ENCODE measurements at places on chromosomes 7 and 10.
A peak's percentile ranks its signal among the peaks of the same experiment; 100 is the strongest.

DNA sequence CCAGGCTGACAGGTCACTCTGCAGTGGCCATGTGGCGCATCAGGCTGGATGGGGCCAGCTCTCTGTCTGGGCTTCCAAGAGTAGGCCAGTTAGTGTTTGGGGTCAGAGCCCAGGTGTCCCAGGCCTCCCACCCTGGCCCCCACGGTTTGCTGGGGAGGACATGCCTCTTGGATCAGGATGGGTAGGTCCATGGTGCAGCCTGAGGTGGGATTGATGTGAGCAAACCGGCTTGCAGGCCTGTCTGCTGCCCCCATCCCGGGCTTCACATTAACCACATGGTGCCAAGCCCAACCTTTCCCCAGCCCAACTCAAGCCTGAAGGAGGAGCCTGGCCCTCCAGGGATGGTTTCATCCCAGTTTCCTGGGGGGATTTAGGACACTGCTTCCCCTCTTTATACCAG is 39.2 kb downstream of the LDB3 start:
- DNase-seq, result no peak

- DNase-seq, result no peak
These were observed 23.0 kb downstream of the ASB15 start for GRCh38 chr7:123624527-123625183.

- DNase-seq, result no peak
These were observed 1007.6 kb downstream of the ANKRD7 start for GRCh38 chr7:119232091-119232490.

GRCh38 chr10:50552771-50553535 is 70.8 kb downstream of the SGMS1 start:
- no peak for DNase-seq

DNA sequence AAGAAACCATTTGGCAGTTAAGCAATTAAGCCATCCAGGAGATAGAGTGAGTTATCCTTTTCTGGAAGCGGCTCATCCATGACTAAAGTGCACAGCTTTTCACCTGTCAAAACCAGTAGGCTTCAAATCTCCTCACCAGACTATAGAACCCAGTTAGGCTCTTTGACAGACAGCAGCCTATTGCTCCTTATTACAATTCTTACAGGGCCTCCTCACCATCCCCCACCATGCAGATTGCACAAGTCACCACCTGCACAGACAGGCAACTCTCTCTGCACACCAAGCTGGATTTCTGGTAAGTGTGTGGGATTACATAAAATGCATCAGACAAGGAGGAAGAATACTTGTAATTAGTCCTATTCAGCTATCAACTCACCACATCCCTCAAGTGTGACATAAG is 301.6 kb downstream of the SNX13 start:
- peak; percentile 70 for DNase-seq

- DNase-seq, result peak; percentile 81
These were observed 155.5 kb downstream of the COBL start for GRCh38 chr7:51160990-51161615.

DNA sequence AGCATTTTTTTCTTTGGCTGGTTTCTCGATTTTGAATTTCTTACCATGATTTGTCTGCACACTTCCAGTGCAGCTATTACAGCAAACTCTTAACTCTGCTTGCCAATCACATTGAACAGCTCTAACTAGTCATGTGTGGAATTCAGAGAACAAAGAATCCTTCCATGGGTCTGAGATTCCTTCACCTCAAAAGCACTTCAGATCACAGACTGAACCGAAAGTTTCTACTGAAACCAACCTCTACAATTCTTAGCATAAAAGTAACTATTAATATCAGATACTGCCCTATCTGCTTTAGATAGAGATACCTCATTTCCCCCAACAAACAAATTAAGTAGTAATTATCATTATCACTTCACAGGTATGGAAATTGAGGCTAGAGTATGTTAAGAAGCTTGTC is 56.5 kb upstream of the SP4 start:
- no peak for DNase-seq

GRCh38 chr7:21184942-21185652 is 242.8 kb upstream of the SP4 start:
- no peak for DNase-seq

DNA sequence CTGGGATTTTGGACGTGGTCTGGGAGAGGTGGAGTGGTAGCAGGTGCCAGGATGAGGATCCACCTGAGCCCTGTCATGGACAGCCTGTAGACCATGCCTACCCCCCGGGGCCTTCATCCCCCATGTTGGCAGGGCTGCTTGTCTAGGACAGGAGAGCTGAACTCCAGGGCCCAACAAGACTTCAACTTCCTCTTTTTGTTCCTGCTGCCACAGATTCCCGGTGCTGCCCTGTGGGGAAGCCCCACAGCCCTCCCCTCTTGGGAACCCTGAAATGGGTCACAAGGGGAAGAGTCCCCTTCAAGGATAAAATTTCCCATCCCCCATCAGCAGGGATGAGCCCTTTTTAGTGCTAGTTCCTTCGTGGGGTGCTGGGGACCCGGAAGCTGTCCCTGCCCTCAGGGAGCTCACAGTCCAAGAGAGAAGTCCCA is 1.3 kb upstream of the CUEDC2 start:
- DNase-seq, result no peak

- DNase-seq, result peak; percentile 28
These were observed 52.3 kb upstream of the DGKI start for GRCh38 chr7:137898839-137899721.

GRCh38 chr7:8357536-8357935 is 75.9 kb upstream of the NXPH1 start:
- no peak for DNase-seq

- DNase-seq, result no peak
These were observed 219.1 kb downstream of the GFRA1 start for GRCh38 chr10:116053910-116054309.

DNA sequence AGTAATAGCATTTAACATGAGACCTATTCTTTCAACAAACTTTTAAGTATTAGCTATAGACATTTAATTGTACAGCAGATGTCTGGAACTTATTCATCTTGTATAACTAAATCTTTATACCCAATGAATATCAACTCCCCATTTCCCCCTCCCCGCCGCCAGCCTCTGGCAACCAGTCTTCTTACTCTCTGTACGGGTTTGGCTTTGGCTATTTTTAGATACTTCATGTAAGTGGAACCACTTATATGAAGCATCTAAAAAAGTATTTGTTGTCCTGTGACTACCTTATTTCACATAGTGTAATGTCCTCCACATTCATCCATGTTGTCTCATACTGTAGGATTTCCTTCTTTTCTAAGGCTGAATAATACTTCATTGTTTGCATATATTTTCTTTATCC is 60.8 kb downstream of the RAB18 start:
- no peak for DNase-seq

DNA sequence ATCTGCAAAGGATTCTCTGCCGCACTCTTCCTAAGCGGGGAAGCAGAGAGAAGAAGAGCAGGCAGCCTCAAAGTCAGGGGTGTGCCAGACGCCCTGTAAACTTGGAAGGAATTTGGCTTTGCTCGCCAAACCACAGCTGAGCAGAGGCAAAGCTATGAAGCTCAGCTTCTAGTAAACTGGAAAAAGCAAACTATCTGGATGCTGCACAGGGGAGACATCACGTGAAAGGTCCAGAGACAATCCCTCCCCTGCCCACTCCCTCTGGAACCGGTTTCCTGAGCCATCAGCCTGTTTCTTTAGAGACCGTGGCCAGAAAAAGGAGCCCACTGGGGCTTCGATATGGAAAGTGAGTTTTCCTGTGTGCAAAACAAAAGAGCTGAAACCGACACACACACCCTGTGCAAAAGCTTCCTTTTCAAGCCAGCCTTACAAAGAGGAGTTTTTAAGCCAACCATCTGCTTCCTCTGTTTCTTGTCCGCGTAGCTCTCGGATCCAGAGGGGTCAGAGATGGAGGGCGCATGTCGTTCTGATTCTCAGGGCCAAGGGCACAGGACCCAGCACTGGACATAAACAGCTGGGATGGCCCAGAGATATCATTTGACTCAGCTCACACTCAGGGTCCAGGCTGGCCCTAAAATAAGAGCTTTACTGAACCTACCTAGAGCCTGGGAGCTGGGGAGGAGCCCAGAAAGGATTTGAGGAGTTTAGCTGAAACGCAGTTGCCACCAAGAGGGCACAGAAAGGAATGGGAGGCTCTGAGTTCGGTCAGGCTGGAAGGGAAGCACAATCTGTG is 58.2 kb upstream of the DNAAF5 start:
- no peak for DNase-seq

- DNase-seq, result no peak
These were observed 313.0 kb upstream of the NPVF start for GRCh38 chr7:25541094-25541821.

DNA sequence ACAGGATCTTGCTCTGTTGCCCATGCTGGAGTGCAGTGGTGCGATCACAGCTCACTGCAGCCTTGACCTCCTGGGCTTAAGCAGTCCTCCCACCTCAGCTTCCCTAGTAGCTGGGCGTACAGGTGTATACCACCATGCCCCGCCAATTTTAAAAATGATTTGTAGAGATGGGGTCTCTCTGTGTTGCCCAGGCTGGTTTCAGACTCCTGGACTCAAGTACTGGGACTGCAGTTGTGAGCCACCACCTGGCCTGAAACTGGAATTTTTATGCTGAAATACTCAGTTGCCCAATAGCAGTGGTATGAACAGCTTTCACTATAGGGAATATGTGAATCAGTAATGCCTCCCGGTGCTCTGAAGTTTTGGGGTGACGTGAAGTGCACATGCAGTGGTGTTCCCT is 7.6 kb downstream of the ZRANB1 start:
- DNase-seq, result no peak

DNA sequence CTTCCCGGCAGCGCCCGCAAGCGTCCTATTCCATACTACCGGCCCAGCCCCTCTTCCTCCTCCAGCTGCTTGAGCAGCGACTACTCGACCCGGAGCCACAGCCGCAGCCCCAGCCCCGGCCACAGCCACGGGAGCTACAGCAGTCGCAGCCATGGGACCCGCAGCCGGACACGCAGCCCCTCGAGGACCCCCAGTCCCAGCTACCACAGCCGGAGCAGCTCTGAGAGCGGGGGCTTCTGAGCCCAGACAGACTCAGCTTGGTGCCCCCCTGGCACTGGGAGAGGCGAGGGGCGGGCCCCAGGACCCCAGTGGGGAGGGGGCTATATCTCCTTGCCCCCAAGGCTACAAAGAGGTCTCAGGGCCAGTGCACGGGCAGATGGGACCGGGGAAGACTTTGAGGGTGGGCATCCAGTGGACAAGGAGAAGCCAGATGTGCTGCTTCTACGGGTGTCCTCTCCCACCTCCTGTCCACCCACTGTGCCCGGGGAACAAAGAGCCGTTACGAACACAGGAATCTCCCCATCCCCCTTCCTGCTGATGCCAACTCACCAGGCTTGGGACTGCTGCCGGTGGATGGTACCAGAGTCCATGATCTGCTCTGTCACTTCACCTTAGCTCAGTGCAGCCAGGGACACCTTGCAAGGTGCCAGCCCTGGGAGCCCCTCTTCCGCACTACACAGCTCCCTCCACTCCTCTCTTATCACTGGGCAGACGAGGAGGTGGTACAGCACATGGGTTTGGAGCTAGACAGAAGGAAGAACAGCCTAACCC is 16.7 kb upstream of the HSPB1 start:
- no peak for DNase-seq

DNA sequence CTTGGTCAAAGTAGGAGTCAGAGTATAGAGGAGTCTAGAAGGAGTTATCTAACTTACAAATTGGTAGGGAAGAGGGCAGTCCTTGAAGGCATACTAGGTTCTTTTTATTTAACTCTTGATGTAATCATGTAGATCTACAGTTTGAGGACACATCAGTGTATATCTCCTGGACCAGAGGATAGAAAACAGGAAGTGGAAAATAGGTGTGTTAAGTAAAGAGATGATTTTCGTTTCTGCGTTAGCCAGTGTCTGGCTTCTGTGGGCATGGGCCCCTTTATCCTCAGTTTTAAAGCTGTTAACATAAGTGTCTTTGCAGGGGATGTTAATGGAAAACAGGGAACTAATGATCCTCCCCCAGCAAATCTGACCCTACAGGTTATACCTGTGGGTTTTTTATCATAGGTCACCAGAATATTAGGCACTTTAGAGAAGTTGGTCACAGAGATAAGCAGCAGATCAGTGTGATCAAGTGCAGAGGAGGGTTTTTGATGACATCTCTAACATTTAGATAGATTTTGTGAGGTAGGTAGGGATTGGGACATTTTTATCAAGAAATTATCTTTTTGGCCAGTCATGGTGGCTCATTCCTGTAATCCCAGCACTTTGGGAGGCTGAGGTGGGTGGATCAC is 58.6 kb upstream of the PRSS1 start:
- DNase-seq, result no peak

DNA sequence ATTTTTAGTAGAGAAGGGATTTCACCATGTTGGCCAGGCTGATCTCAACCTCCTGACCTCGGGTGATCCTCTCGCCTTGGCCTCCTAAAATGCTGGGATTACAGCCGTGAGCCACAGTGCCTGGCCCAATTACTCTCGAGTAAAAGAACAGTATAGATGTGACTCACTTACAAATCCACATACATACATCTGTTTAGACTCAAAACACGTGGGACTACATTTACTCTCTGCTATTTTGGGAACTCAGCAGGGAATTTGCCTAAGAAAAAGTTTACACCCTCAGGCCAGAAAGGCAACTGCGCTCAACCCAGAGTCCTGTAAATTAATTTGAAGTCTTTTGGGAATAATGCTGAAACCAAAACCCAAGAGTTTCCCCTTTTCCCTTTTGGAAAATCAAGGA is 289.7 kb downstream of the KLF6 start:
- DNase-seq, result no peak

DNA sequence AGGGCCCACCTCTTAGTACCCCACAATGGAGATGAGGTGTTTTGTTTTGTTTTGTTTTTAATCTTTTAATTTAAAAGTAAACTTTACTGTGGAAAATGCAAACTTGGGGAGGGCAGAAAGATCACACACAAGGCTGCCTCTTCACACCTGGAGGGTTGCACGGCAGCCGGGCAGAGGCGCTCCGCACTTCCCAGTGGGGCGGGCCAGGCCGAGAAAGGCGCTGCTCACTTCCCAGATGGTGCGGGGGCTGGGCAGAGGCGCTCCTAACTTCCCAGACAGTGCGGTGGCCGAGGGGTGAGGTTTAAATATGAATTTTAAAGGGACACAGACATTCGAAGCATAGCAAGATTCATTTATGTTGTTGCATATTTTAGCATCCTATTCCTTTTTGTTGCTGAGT is 235.9 kb upstream of the MTPN start:
- no peak for DNase-seq

GRCh38 chr10:96579133-96579532 is 7.7 kb downstream of the TM9SF3 start:
- DNase-seq, result no peak

DNA sequence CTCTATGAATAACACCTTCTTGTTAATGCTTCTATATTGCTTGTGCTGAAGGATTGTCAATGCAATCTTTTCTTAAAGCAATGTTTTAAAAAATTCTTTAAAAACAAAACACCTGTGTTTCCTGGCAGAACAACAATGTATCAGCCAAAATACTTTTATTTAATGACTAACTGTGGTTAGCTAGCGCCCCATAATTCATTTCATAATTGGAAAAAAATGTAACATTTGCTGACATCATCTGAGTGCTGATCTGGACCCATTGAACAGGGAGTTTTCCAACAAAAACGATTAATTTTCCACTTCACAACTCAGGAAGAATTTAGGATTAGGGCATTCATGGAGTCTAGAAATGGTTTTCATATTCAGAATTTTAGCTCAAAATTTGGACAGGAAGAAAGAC is 137.6 kb upstream of the CDK6 start:
- DNase-seq, result no peak

- no peak for DNase-seq
These were observed 68.5 kb upstream of the BMPER start for GRCh38 chr7:33836797-33837355.
